ENCODE measurements at places on chromosomes 11 and 22. TPM values are rescaled to one million over a fixed set of nuclear protein-coding genes. Genes with fewer than 3 reads are reported as not detected.

Gene APOBEC3A
- not detected for total RNA-seq

Gene DEAF1
- 54.1 TPM for total RNA-seq

GRCh38 chr22:19992481-19992911, 24.1 kb downstream of the ARVCF start:
- no peaks in the 10 kb centered on the region for H3K36me3 ChIP-seq
- H3K27ac ChIP-seq = no peak overlapping the region
- no peaks in the 10 kb centered on the region for H3K4me1 ChIP-seq

Gene FAT3
- 0.02 TPM for total RNA-seq

- no peak overlapping the region for H3K27ac ChIP-seq
- DNase-seq = no peak
- H3K4me3 ChIP-seq = no peak overlapping the region
- H3K27me3 ChIP-seq = peaks cover 14% of the 10 kb centered on the region
Measured at GRCh38 chr22:45102896-45103420, 60.8 kb upstream of the NUP50 start.

Gene PNPLA5
- total RNA-seq = not detected

DNA sequence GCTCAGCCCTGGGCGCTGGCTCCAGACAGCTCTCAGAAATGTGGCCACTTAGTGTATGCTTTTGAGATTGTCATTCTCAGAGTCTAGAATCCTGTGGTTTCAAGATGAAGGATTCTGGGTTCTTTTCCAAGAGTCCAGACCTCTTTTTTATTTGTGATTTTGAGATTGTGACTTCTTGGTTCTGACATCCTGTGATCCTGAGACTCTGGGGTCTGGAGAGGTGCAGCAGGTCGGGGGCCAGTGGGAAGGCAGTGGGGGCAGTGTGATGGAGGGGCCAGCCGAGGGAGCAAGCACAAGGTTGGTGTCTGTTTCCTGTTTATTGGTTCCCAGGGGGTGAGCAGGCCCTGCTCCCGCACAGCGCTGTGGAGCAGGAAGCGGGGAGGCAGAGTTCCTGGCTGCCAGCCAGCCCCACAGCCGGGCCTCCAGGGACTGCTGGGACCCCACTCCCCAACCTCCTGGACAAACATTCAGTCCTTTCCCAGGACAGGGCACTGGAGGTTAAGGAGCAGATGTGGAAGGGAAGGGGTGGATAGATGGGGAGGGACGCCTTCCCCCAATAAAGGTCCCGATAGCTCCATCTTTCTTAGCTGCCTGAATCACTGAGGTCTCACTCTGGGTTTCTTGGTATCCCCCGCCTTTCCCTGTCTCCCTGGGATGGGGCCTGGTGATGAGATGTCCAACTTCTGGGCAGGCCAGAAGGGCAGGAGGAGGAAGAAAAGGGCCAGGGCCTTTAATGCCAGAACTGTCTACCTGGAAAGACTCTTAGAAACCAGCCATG, 13.7 kb downstream of the ARHGEF17 start:
- no peak overlapping the region for H3K27ac ChIP-seq
- H3K4me1 ChIP-seq = no peaks in the 10 kb centered on the region
- no peak overlapping the region for H3K4me3 ChIP-seq
- H3K27me3 ChIP-seq = no peaks in the 10 kb centered on the region
- peaks cover 18% of the 10 kb centered on the region for H3K36me3 ChIP-seq

DNA sequence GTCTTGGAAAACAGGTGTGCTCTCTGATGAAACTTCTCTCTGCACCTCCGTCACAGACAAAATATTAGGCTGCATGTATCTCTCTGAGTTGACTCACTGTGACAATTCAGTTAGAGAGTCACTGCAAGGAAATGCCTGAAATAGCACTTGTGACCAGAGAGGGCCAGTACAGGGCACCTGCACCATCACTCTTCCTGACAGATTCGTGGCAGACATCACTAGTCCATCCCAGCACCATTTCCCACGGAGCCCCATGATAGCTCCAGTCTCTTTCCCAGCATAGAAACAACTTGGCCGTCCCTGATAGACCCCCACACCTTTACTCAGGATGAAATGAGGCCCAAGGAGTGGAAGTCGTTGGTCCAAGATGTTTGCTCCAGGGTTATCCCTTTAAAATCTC, 73.3 kb upstream of the ISX start:
- H3K4me1 ChIP-seq = no peaks in the 10 kb centered on the region
- H3K27me3 ChIP-seq = no peaks in the 10 kb centered on the region
- no peak for DNase-seq
- H3K4me3 ChIP-seq = no peak overlapping the region
- H3K36me3 ChIP-seq = no peaks in the 10 kb centered on the region

- no peak for DNase-seq
- H3K36me3 ChIP-seq = no peaks in the 10 kb centered on the region
- H3K27me3 ChIP-seq = peaks cover 11% of the 10 kb centered on the region
- H3K4me3 ChIP-seq = no peak overlapping the region
- H3K27ac ChIP-seq = no peak overlapping the region
Measured at GRCh38 chr22:42299586-42300258, 29.3 kb upstream of the TCF20 start.

DNA sequence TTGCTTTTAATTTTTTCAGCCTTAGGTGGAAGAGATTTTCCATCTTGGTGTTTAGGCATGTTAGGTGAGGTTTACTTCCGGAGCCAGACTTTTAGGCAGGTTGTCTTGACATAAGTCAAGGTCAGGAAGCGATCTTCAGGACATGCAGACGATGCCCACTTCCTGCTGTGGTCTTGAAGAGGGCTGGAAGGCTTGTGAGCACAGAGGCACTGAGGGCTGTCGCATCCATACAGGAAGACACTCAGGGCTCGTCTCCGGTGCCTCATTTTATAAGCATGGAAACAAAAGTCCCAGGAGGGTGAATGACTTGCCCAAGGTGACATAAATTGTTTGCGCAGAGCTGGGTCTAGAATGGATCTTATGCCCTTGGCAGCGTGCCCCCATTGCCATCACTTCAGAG, 30.8 kb downstream of the MARK2 start:
- peaks cover 10% of the 10 kb centered on the region for H3K36me3 ChIP-seq
- H3K27ac ChIP-seq = no peak overlapping the region
- H3K4me1 ChIP-seq = peaks cover 47% of the 10 kb centered on the region

GRCh38 chr22:42562684-42563083, 8.9 kb downstream of the SERHL2 start:
- H3K27me3 ChIP-seq = no peaks in the 10 kb centered on the region
- no peak overlapping the region for H3K4me3 ChIP-seq
- peaks cover 6% of the 10 kb centered on the region for H3K36me3 ChIP-seq
- no peak for DNase-seq
- H3K4me1 ChIP-seq = no peaks in the 10 kb centered on the region

DNA sequence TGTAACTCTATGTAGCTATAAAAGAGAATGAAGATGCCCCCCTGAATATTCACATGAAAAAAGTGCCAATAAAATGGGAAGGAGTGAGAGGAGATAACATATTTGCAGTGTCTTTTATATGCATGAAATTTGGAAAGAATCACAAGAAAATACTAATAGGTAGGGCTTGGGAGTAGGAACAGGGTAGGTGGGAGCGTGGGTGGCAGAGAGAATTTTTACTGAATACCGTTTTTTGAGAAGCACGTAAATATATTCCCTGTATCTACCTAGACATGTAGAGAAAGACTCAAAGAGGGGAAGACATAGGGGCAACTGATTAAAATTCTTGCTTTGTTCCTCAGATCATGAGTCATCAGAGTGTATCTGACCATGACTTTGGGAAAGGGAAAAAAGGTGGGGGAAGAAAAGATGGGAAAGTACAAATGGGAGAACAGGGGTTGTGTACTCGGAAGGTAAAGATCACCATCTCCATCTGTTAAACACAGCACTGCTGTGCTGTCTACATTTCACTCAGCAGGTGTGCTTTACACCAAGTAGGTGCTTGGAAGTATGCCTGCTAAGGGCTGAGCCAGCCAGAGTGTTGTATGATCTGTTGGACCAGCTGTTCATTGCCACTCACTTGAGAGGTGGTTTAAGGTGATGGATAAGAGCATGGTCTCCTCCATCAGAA, 16.0 kb downstream of the PRR5L start:
- peak overlapping the region; percentile 57 for H3K27ac ChIP-seq
- H3K4me3 ChIP-seq = no peak overlapping the region
- H3K4me1 ChIP-seq = peaks cover 43% of the 10 kb centered on the region
- no peaks in the 10 kb centered on the region for H3K27me3 ChIP-seq
- DNase-seq = peak; percentile 55
- H3K36me3 ChIP-seq = peaks cover 6% of the 10 kb centered on the region

DNA sequence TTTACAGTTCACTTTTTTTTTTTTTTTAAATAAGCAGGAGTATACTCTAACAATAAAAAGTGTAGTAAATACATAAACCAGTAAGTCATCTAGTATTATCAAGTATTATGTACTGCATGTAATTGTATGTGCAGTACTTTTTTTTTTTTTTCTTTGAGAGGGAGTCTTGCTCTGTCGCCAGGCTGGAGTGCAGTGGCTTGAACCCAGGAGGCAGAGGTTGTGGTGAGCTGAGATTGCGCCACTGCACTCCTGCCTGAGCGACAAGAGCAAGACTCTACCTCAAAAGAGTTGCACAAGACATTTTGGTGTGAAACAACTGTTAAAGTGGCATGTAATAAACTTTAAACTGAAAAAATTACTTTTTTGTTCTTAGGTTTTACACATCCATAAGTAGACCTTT, 16.7 kb downstream of the BCL2L13 start:
- DNase-seq = peak; percentile 46
- H3K27me3 ChIP-seq = no peaks in the 10 kb centered on the region
- H3K36me3 ChIP-seq = peaks cover 63% of the 10 kb centered on the region
- no peak overlapping the region for H3K27ac ChIP-seq

DNA sequence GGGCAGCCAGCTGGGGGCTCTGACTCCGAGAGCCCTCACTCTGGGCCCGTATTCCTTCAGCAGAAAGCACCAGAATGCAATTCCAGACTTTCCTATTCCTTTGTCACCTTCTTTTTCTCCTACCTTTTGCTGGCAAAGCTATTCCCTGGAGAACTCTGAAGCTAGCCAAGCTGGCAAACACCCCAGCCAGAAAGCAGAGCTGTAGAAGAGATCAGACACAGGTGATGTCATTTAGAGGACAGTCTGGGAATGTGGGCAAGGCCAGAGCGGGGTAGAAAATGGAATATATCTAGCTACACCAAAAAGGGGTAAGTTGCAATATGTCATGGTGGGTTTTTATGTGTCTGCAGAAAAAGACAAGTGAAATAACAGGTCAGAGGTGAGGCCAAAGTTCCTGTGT, 205.1 kb downstream of the NXPE2 start:
- no peak overlapping the region for H3K27ac ChIP-seq
- DNase-seq = no peak
- H3K4me3 ChIP-seq = no peak overlapping the region
- H3K27me3 ChIP-seq = no peaks in the 10 kb centered on the region
- peaks cover 9% of the 10 kb centered on the region for H3K4me1 ChIP-seq

Gene SAA4
- total RNA-seq = not detected

Gene OR2D2
- 0.56 TPM for total RNA-seq

GRCh38 chr11:47104261-47104950, 72.3 kb downstream of the ARFGAP2 start:
- H3K4me1 ChIP-seq = peaks cover 7% of the 10 kb centered on the region
- peaks cover 6% of the 10 kb centered on the region for H3K36me3 ChIP-seq
- H3K4me3 ChIP-seq = no peak overlapping the region
- no peak for DNase-seq

Gene CHRM1
- total RNA-seq = not detected

Gene PEX16
- 28.1 TPM for total RNA-seq

Gene C22orf31
- not detected for total RNA-seq

DNA sequence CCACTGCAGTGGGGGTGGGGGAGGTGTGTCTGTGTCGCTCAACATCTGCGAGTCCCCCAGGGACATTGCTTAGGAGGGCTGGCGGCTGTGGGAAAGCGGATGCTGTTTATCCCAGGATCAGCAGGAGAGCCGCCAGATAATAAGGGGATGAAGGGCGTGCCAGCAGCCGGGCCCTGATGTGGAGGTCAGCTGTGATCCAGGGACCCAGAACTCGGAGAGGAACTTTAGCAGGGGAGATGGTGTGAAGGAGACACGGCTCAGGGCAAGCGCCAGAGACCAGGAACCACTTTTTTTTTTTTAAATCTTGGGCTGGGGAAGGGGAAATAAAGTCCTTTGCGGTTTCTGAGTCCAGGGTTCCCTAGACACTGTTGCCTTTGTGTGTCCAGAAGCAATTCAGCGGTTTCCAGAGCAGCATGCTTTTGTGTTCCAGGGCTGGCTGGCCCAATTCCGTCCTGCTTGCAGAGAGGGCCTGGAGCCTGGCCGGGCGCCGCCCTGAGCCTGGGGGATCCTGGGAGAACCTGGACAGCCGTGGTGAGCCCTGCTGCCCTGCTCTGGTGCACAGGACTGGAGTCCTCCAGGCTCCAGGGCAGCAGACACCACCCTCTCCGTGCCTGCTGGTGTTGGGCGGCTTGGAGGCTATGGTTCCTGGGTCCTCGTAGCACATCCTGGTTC, at the start of gene GRAMD4:
Gene GRAMD4 (plus strand): TSS at position 557 of the 672 bp plus-strand sequence. CDS start 6,414 bp downstream, outside the sequence.
- H3K4me3 ChIP-seq = no peak within 1 kb of the TSS
- H3K27me3 ChIP-seq = no peaks in the 10 kb centered on the region
- no peaks in the 10 kb centered on the region for H3K4me1 ChIP-seq
- H3K36me3 ChIP-seq = no peaks in the 10 kb centered on the region
- H3K27ac ChIP-seq = no peak within 1 kb of the TSS

DNA sequence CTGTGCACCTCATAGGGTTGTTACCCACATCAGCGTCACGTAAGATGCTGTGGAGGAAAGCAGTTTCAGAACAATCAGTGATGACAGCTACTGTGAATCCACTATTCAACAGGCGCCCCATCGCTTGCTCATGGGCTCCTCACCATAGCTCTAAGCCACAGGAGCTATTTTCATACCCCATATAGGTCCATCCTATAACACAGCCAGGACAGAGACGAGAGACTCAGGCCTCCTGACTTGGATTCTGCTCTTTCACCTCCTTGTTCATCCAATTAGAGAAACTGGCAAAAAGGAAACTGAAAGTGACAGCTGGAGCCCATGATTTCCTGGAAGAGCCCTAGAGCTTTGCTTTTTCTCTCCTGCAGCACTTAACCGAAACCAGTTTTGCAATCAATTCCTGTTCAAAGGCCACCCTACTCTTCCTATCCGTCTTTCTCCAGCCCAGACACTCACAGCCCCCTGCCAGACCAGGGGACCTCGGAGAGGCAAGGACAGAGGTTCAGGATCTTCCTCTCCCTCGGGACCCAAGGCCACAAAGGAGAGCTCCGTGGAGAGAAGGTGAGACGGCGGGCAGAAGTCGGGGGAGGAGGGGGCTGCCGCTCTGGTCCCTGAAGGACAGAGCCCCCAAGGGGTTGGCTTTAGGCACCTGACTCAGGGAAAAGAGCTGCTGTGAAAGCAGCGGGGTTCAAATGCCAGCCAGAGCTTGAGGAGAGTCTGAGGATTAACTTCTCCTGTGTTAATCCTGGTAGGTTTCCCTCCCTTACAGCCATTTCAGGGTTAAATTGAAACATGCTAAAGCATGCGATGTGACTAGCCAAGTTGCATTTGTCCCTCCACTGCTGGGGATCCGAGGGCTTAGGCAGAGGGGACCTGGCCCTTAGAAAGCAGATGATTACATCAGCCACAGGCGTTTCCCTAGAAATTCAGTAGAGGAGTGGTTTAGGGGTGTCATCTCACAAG, at the start of gene APOL6:
Gene APOL6 (plus strand): TSS at position 381 of the 960 bp plus-strand sequence. CDS start 7,980 bp downstream, outside the sequence.
- peaks cover 14% of the 10 kb centered on the region for H3K4me1 ChIP-seq
- peak; percentile 82 for DNase-seq
- peaks cover 7% of the 10 kb centered on the region for H3K36me3 ChIP-seq
- H3K4me3 ChIP-seq = peak within 1 kb of the TSS; percentile 94
- H3K27ac ChIP-seq = peak within 1 kb of the TSS; percentile 98

All from MCF 10A (cell line).